RPMI7951 (cell line): ENCODE measurements at places on chromosomes 13 and 19.

DNA sequence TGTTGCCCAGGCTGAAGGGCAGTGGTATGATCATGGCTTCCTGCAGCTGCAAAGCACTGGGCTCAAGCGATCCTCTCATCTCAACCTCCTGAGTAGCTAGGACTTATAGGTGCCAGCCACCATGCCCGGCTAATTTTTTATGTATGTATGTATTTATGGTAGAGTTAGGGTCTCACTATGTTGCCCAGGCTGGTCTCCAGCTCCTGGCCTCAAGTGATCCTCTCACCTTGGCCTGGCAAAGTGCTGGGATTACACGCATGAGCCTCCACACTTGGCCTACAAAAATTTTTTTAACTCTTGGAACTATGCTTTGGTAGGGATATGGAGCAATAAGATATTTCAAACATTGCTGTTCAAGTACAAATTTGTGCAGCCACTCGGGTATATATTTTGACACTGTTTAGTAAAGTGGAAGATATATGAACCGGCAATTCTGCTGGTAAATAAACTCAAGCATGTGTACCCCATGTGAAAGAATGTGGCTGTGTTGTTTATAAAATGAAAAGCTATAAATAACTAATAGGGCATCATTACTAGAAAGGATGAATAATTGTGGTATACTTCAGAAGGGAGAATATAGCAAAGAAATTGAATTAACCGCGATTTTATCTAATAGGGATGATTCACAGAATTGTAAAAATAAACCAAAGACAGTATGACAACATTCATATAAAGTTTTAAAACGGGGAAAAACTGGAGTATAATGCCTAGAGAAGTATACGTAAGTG is 1.1 kb downstream of the ZNF566 start:
- DNase-seq = no peak

DNA sequence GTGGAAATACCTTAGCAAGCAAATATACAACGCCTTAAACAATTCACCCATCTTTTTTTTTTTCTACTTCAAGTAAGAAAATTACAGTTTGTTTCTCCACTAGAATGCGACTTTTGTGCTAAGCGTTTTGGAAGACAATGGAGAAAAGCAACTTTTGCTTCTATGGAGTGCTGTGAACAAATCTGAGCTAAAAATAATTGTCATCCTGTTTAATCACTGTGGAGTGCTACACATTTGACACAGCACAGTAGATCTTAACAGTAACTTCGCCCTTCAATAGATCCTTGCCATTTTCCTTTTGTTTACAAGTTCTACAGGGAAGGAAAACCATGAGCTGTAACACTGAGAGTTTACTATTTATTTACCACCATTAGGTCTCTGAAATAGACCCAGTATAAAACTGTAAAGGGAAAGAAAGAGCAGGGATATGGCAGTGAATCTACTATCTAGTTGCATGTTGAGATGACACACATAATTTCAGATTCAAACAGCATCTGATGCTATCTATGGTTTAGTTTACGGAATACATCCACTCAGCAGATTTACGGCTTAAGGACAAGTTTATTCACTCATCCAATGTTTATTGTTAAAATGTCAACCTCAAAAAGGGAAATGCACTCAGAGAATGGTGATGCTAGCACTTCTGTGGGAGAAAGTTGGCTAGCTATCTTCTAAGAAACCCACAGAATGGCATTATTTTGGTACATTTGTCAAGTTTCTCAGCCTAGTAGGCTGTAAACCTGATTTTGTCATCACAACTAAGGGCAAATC is 175.3 kb downstream of the VWA8 start:
- no peak for DNase-seq

DNA sequence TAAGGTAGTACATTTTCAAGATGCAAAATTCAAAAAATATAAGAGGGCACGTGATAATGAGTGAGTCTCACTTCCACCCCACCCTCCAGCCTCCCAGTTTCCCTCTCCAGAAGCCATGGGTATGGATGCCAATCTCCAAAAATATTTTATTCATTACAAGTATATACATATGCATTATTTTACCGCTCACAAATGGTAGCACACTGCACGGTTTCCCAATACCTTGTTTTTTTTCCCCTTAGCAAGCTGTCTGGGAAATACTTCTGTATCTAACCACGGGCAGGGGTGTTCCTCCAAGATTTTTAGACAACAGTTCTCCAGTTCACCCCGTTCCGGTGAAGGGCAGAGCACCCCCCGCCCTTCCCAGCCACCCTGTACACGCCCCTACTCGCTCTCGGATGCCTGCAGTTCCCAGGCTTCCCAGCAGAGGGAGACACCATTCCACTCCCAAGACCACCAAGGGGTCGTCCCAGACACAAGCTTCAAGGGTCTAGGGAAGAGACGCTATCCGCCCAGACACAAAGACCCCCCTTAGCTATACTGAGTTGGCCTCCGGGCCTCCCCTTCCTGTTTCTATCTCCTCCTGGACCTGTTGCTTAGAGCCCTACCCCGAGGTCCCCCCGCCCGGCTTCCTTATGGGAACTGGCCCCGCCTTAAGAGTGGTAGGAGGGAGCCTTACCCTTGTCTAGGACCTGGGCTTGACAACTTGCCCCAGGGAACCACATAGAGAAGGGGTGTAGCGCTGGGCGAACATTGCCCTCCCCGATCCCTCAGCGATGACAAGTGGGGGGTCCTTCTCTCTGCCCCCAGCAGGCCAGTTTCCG is 1.1 kb upstream of the FXYD3 start:
- DNase-seq = peak; percentile 59

- DNase-seq = peak; percentile 60
Observed at GRCh38 chr19:8069096-8069973, 16.8 kb downstream of the CCL25 start.

DNA sequence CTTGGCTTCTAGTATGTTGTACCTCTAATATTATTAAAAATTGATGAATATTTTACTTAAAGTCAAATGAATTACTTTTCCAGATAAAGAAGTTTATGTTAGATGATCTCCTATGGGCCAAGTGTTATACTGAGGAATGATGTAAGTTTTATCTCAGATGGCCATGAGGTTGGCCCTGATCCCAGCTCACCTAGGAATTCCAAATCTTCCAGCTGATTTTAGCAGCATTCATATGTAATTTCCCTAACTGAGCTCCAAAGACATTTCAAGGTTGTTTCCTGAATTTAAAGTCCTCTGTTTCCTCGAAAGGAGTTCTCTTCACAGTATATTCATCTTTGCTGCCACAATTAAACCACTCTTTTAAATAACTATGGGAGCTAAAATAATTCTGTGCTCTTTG is 1670.4 kb upstream of the SPRY2 start:
- no peak for DNase-seq

- peak; percentile 6 for DNase-seq
Observed at GRCh38 chr13:47555235-47555634, 445.8 kb downstream of the SUCLA2 start.

DNA sequence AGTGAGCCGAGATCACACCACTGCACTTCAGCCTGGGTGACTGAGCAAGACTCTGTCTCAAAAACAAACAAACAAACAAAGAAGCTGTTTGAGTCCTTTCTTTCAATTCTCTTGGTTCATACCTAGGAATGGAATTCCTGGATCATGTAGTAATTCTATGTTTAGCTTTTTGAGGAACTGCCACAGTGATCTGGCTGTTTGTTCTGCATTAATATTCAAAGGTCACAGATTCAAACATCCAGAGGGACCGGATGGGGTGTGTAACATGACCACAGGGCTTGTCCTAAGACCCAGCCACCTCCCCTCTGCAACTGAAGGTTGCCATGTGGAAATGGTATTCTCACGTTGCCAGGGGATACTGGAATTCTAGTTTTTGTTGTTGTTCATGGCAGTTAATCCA is 10.2 kb downstream of the COLGALT1 start:
- no peak for DNase-seq

DNA sequence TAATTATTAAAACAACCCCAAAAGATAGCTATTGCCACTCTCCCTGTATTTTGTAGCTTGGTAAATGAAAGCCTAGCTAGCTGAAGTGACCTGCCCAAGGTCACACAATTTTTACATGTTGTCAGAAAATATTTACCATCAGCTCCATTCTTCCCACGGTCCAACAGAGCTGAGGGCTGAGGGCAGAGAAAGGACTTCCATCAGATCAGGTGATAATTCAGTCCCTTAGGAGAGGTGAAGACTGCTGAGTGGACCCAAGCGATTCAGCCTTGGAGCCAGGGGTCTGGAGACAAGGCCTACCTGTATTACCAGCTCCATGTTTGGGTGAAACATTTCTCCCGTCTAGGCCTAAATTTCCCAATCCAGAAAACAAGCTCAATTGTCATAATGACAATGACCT is 149.5 kb upstream of the TSHZ3 start:
- no peak for DNase-seq

DNA sequence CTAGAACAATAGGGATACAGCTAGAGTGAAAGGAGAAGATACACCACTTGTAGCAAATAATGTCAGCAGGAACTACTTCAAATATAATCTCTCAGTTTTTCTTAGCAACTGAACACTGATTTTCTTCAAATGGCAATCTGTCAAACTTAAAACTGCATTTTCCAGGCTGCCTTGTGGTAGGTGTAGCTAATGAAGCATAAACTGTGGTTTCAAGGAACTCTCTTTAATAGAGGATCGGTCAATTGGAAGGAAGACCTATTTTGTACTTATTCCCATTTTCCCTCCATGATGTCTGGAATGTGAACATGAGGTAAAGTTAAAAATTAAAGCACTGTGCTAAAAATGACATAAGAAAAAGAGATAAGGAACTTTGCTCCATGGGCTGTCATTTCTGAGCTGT is 1261.9 kb downstream of the PCDH17 start:
- no peak for DNase-seq

DNA sequence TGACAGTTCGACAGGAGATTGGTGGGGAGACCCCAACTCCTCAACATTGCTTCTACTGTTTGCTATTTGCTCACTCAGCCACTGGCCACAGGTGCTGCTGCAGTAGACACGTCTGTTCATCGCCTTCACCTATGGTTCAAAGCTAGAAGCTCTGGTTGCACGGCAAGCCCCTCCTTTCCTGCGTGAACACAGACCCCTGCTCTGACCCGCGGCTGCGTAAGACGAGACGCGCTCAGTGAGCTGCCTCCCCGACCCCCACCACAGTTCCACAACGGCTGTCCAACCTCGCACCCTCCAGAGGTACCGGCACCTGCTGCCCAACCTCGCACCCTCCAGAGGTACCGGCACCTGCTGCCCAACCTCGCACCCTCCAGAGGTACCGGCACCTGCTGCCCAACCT is 6.8 kb downstream of the RASA3 start:
- DNase-seq = no peak
